SIG-M5 (cell line): ENCODE measurements at places on chromosomes 5 and 9.
A peak's percentile ranks its signal among the peaks of the same experiment; 100 is the strongest.

DNA sequence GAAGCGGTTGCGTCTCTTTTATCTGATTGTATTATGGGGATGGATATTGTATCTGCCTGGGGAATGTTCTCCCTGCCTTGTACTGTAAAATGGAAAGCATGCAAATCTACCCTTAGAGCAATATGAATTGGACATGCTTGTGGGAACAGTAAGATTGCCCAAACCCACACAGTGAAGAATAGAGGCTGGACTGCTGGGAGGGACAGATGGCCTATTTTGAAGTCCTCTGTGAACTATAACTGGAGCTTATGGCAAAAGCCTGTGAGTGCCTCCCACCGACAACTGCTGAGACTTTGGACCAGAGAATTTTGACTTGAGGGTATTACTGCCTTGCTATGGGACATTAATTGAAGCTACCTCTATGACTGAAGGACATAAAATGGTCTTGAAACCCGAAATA lies 168.9 kb downstream of the ERCC6L2 start:
- DNase-seq, result no peak

- no peak for DNase-seq
These were observed 613.6 kb upstream of the KLF4 start for GRCh38 chr9:108103046-108103693.

DNA sequence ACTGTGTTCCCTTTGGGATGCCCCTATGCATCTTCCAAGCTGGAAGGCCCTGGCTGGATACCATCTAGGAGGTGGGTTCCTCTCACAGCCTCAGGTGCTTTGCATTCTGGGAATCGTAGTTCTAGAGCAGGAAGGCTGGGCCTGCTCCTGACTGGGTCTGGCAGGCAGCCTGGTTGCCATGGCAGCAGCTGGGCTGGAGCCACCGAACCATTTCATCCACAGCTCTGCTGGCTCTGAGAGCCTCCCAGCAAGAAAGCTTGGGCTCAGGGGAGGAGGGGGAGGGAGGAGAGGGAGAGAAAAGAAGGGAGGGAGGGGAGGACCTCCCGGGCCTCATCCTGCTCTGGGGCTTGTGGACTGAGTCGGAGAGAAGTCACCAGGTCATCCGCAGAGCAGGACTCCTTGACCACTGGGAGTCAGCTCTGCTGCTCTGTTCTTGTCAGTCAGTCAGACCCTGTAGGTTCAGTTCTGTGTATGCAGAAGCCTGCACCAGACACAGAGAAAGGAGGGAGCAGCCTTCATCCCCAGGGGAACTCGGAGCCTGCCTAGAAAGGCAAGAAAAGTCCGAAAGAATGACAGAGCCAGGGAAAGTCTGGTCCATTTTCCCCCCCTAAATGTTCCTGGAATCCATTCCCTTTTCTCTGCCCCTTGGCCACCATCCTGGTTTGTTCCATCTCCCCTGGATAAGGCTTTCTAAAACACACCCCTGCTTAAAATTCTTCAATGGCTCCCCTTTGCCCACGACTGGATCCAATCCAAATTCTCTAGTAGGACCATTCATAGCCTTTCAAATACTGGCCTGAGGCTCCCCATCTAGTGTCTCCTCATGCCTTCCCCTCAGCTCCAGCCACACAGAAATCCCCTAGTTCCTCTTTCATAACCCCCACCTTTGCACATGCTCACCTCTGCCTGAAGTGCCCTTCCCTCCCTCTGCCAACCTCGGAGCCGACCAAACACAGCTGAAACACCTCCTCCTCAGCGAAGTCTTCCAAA lies 65.4 kb upstream of the ARAP3 start:
- DNase-seq, result no peak

GRCh38 chr5:169828385-169828784 lies 151.9 kb downstream of the INSYN2B start:
- DNase-seq, result no peak

GRCh38 chr9:121997791-121998190 lies 95.3 kb downstream of the TTLL11 start:
- DNase-seq, result no peak

GRCh38 chr9:130845901-130846481 lies 10.9 kb downstream of the ABL1 start:
- no peak for DNase-seq

- DNase-seq, result no peak
These were observed 28.9 kb upstream of the GLIS3 start for GRCh38 chr9:4328723-4329122.

GRCh38 chr5:112686675-112687074 lies 51.0 kb upstream of the APC start:
- DNase-seq, result no peak

DNA sequence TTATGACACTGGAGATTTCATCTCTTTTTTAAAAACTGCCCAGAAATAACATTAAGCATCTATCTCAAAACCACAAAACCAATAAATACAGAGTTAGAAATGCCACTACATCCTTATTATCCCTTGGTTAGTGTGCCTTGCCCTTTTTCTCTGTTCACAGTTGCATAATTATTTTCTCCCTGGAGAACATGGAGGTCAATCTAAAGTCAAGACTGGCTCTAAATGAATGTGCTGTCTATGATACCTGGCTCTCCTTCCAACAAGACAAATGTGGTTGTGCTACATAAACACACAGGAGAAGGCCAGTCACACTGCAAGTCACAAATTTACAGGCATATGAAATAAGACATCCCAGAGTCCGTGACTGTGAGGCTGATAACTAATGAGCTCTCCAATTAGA lies 2.8 kb downstream of the FBN2 start:
- no peak for DNase-seq

GRCh38 chr5:78887384-78888118 lies 97.6 kb downstream of the ARSB start:
- no peak for DNase-seq

DNA sequence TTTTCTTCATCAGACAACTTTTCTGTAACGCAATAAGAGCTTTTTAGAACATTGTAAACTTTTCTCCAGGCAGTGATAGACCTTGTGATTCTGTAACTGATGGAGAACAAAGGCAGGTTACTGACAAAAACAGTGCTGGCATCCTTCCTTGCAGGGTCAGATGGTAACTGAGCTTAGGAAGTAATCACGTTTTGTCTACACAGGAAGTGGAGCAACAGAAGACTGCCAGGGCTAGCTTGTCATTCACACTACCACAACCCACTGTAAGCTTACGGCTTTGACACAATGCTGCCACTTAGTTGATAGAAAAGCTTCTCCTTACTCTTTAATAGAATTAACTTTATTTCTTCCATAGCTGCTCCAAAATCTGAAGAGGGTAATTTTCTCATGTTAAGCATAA lies 46.8 kb downstream of the FBN2 start:
- no peak for DNase-seq

DNA sequence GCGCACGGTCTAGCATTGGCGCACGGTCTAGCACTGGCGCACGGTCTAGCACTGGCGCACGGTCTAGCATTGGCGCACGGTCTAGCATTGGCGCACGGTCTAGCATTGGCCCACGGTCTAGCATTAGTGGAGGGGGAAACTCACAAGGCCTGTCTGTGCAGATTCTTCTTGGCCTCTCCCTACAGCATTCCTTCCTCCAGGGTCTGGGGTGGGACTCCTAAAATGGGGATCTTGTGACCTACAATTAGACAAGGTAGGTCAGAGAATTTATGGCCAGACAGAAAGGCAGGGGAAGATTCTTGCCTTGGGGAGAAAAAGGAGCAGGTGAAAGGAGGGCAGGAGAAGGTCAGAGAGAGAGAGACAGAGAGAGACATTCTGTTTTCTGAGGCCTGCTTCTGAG lies 5.4 kb upstream of the GBGT1 start:
- no peak for DNase-seq

- no peak for DNase-seq
These were observed 84.7 kb downstream of the BASP1 start for GRCh38 chr5:17302106-17302505.

DNA sequence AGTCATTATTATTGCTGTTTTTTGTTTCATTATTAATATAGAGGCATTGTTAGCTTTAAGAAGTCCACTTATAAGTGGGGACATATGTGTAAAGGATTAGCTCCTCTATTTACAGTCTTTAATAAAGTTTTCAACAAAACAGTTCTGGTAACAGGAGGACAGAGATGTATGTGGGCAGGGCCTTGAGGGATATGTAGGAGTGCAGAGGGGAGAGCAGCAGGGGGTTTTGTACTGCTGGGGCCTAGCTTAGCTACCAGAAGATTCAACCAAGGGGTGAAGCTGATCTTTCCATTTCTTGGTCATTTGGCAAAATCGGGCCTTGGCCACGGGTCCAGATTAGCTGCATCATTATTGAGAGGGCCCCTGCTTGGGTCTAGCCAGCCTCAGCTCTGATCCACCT lies 89.9 kb downstream of the PPARGC1B start:
- no peak for DNase-seq

DNA sequence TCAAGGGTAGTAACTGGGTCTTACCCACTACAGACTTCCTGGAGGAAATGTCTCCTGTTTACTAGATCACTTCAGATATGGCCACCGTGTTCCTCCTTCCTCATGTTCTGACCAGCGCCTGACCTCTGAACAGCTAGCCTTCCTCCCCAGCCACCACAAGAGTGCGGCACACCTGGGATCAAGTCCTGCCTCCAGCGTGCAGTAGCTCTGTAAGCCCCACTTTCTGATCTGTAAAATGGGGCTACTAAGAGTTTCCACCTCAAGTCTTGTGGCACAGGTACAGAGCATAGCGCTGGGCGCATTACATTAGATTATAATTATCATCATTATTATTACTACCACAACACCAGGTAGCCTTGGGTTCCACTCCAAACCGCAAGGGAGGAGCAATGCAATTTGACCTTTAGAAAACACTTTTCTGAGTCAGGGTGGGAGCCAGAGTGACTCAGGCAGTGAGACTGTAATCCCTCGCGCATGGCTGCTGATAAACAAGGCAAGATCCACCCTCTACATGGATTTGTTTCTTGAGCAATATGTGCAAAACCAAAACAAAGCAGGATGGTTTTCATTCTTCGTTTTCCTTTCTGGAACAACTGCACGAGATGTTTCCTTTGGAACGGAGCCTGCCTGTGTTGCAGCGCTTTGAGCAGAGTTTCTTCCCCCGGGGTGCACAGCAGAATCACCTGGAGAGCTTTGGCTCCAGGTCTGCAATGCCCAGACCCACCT lies 65.0 kb upstream of the ANGPTL2 start:
- no peak for DNase-seq

DNA sequence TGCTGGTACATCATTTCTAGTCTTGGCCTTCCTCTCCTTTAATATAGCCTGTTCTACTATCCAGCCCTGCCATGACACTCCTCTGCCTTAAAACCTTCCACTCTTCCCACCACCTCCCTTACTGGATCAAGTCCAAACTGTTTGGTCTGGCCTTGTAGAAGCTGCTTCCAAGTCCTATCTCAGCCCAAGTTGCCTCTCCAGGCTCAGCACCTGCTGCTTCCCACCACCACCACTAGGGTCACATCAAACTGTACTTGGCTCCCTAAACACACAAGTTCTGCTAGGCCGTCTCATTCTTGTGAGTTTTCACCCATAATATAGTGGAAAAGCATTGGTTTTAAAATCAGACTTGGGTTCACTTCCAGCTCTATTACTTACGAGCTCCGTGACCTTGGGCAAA lies 1.4 kb downstream of the NDUFA8 start:
- no peak for DNase-seq

- DNase-seq, result no peak
These were observed 55.1 kb downstream of the ANKH start for GRCh38 chr5:14816374-14816998.

GRCh38 chr5:112914584-112914983 lies 7.4 kb downstream of the REEP5 start:
- no peak for DNase-seq

DNA sequence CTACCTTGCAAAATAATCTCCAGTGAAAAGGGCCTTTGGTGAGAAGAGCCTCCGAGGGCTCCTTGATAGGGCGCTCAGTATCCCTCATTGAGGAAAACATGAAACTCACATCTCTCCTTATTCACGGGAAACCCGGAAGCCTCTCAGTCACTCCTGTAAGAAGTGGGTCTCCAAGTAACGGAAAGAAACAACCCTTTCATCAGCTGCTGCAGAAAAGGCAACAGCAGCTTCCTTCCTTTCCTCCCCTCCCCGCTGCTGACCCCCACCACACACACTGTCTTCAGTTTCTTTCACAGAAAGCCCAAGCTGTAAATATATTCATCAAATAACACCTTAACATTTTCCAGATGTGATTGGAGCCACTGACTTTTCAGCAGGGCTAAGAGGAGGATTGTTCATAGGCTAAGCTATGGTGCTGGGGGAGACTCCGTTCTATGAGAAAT lies 81.4 kb downstream of the C9orf152 start:
- DNase-seq, result no peak

GRCh38 chr5:82754759-82755158 lies 322.4 kb downstream of the TMEM167A start:
- DNase-seq, result no peak

GRCh38 chr9:136282272-136282861 lies 21.5 kb downstream of the CCDC187 start:
- no peak for DNase-seq

GRCh38 chr5:1416856-1417469 lies 28.3 kb downstream of the SLC6A3 start:
- DNase-seq, result no peak

- no peak for DNase-seq
These were observed 83.6 kb downstream of the ANKH start for GRCh38 chr5:14787801-14788579.

GRCh38 chr5:153543959-153544470 lies 53.5 kb downstream of the GRIA1 start:
- DNase-seq, result no peak

- no peak for DNase-seq
These were observed 552.2 kb upstream of the RIOK2 start for GRCh38 chr5:97735209-97735608.

- no peak for DNase-seq
These were observed 83.9 kb downstream of the PBX3 start for GRCh38 chr9:125831054-125831453.

- DNase-seq, result no peak
These were observed 135.1 kb downstream of the KIF4B start for GRCh38 chr5:155148694-155149093.

DNA sequence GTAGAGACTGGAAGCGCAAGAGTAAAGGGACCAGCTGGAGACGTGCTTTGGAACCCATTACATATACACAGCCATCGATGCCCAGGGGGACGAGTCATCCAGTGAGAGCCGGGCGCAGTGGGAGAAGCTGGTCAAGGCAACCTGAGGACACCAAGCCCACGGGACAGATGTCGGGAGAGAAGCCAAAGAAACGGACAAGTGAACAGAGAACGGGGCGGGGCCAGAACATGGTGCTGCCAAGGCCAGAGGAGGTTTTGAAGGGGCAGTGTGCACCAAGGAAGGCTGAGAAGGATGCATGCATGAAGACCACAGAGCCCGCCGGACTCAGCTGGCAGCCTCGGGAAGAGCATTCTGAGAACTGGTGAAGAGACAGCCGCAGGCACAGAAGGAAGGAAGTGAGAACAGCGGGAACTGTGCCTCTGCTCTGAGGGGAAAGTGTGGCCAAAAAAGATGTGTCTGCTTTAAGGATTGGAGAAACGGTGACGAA lies 20.3 kb downstream of the CAMSAP1 start:
- DNase-seq, result peak; percentile 53

GRCh38 chr9:68887232-68887631 lies 126.7 kb downstream of the PRKACG start:
- no peak for DNase-seq

DNA sequence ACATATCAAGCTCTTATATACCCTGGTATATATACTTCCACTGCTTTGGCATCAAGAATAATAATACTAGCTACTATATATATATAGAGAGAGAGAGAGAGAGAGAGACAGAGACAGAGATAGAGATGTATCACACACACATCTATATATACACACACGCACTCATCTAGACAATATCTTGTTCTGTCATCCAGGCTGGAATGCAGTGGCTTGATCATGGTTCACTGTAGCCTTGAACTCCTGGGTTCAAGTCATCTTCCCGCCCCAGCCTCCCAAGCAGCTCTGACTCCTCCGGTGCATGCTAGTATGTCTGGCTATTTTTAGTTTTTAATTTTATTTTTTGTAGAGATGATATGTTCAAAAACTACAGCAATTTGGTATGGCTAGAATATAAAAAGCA lies 22.5 kb downstream of the ANKHD1 start:
- DNase-seq, result no peak
